HTR-8/SVneo (cell line): ENCODE measurements at places on chromosomes 2 and 18.

DNA sequence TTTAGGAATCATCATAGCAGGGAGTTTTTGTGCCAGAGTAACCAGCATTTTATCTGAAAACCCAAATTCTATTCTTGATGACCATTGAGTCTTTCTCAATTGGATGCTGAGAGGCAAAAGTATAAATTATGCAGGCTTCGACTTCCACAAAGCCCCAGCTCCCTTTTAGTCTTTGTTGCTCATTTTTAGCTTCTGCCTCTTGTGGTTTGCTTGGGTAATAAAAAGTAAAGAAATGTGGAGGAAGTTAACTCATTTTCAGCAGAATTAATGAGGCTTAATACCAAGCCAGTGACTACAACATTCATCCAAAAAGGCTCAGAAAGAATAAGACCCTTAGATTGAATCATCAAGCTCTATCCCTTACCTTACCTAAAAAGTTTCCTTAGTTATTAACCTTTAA lies 18.6 kb downstream of the ERMN start:
- DNase-seq, result no peak

GRCh38 chr2:231530099-231531011 lies at the start of gene NMUR1:
NMUR1 (minus strand) TSS chr2:231530445; CDS start chr2:231530361, 84 bp downstream.
- DNase-seq, result no peak

- DNase-seq, result no peak
These were observed 254.2 kb downstream of the RIT2 start for GRCh38 chr18:42861271-42861670.

DNA sequence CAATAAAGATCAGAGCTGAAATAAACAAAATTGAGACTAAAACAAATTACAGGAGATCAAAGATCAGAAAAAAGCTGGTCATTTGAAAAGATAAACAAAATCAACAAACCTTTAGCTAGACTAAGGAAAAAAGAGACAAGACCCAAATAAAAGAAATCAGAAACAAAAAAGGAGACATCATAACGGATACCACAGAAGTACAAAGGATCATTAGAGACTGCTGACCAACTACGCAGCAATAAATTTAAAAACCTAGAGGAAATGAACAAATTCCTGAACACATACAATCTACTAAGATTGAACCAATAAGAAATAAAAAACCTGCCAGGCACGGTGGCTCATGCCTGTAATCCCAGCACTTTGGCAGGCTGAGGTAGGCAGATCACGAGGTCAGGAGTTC lies 33.7 kb downstream of the USP34 start:
- no peak for DNase-seq

DNA sequence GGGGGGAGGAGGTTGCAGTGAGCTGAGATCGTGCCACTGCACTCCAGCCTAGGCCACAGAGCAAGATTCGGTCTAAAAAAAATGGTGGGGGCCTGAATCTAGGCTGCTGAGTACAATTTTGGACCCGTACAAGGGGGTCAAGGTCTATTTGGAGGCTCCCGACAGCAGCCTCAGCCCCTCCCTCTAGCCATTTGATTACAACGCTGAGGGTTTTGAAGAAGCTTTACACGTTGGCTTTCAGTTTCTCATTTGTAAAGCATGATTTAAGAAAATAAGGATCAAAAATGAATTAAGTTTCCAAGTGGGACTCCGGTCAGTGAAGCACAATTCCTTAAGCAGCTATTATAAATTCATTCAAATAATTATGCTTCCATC lies 133.9 kb downstream of the TGIF1 start:
- no peak for DNase-seq
